GM12892 (cell line): ENCODE measurements at places on chromosomes 1 and 21.

DNA sequence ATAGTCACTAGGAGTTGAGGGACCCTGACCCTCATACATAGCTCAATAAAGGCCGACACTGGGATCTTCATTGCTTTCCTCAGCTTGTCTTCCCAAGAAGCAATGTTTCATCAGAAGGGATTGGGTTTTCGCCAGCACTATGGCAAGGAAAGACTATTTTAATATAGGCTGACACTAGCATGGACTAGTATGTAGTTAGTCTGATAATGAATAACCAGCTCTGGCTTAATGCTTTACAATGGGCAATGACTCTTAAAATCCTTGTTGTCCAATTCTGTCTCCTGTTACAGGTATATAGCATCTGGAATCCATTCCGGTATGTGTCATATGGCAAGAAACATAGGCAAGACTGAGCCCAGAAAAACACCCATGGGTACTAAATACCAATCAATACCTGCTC lies 15.3 kb upstream of the SYT2 start:
- no peak for DNase-seq

DNA sequence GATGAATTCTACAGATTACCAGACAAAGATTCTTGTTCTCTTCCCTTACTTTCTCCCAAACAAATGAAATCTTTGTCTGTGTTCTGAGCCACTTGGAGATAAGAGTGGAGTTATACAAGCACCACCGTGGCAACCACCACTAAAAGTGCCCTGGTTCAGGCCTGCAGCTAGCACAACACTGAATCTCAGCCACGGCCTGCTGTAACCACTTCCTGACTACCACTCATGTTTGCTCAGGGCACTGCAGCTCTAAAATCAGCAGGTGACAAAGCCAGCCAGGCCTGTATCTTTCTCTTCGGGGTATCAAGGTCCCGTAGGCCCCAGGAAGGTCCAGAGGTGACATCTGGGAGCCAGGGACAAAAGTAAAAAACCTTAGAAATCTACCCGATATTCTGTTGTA lies 3.2 kb upstream of the OR2T6 start:
- DNase-seq, result no peak

DNA sequence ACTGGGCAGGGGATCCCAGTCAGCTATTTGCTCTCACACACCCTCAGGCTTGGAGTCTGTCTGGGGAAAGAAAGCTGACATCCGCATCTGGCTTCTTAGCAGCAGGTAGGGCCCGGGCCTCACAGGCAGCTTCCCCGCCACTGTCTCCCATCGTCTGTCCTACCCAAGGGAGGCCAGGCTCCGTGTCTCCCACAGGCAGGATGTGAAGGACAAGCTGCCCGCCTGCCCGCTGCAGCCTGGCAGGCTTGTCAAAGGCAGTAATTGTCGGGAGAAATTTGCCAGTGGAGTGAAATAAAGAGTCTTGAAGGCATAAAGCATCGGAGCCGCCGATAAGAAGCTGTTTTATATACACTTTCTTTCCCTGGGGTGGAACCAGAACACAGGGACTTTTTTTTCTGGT lies 44.0 kb upstream of the DISP3 start:
- no peak for DNase-seq

DNA sequence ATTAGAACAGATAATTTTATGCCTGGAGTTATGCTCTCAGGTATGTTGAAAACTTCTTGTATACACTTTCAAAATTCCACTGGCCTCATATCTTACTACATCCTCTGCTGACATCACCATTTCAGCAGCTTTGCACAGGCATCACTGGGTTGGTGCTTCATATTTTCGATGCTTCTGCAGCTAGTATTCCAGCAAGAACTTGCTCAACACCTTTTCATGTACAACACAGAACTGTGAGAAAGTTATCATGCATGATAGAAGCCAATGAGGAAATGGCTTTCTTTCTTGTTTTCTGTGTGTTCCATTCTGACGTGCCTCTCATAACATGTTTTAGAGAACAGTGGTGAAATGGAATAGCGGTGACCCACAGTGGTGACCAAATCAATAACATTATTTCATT lies 5.1 kb upstream of the GBP5 start:
- no peak for DNase-seq

DNA sequence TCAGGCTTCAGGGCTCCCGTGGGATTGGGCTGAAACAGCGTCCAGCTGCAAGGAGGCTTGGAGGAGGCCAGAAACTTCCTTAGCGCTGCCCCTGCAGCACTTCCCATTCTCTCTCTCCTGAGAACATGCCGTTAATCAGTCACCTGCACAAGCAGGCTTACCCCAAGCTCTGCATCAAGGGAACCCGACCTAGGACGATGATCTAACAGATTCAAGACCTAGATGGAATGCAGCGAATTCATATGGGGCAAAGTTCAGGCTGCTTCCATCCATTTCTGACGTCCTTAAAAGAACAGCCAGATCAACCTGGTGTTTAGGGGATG lies 114.1 kb downstream of the ERG start:
- DNase-seq, result no peak

DNA sequence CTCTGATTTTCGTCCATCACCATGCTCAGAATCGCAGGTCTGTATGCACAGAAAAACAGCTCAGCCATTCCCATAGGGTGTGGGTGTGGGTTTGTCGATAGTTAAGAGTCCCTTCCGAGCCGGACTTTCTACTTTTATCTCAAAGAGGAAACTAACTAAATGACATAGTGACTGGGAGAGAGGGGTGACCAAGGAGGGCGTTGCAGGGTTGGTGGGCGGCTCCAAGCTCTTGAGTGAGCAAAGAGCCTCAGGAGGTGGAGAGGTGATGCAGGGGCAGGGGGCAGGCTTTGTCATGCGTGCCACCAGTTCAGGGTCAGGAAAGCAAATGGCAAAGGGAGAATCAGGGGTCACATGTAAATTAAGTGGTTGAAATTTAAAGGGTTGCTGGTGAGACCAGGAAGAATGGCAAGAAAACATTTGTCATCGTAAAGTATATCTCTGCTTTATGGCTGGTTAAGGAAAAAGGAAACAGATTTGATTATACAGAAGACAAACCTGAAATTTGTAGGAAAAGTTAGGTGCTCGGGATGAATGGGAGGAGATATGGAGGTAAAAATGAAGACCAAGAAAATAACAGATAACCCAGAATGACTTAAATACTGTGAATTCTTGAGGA lies 249.0 kb downstream of the SETD4 start:
- DNase-seq, result no peak

GRCh38 chr1:85849660-85850059 lies 141.4 kb upstream of the ZNHIT6 start:
- no peak for DNase-seq

GRCh38 chr1:147627435-147628110 lies 42.8 kb downstream of the ACP6 start:
- DNase-seq, result peak; percentile 69

DNA sequence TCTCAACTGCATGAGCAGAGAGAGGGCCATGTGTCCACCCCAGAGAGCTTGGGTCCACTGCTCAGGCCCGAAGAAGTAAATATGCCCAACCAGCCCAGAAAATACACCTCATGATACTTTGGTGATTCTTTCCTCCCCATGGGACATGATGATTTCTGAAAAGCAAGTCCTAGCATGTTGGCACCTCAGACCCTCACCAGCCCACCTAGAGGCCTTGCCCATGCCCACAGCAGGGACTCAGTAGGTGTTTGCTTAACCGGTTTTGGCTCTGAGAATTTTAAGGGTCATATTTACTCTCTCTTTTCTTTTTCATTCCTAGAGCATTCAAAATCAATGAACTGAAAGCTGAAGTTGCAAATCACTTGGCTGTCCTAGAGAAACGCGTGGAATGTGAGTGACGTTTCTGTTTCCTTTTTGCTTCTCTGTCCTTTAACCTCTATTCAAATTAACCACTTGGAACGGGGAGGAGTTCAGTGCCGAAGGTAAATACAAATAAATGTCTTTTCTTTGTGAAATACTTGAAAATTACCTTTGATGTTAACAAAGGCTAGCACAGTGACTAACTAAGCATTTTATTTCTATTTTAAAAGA lies 79.7 kb downstream of the PDE9A start:
- DNase-seq, result no peak

GRCh38 chr1:55235722-55236121 lies 20.6 kb upstream of the USP24 start:
- DNase-seq, result no peak

GRCh38 chr1:47611992-47612391 lies 174.1 kb downstream of the FOXD2 start:
- DNase-seq, result no peak

- DNase-seq, result no peak
Measured at GRCh38 chr21:45141507-45141906, 67.1 kb downstream of the ADARB1 start.

- no peak for DNase-seq
Measured at GRCh38 chr1:196545222-196545621, 63.0 kb downstream of the KCNT2 start.

DNA sequence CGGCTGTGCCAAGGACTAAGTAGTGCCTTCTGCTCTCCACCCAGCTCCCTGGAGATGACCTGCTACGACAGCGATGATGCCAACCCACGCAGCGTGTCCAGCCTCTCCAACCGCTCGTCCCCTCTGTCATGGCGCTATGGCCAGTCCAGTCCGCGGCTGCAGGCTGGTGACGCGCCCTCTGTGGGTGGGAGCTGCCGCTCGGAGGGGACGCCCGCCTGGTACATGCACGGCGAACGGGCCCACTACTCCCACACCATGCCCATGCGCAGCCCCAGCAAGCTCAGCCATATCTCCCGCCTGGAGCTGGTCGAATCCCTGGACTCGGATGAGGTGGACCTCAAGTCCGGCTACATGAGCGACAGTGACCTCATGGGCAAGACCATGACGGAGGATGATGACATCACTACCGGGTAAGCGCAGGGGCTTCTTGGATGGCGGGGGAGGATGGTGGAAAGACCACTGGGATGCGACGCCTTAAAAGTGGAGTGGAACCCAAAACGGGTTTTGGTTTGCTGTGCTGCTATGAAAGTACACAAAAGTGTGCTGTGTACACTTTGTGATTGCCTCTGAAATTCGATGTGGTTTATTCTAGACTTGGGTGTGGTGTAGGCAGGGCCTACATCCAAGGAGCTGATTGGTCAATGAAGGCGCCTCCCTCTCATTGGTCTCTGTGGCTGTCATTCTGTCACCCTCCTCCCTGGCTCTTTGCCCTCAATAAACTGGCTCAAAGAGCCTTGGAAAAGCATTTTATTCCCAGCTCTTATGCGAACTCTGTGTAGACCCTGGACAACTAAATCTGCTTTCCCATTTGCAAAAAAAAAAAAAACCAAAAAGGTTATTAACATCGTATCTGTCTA lies 110.4 kb upstream of the IPO9 start:
- DNase-seq, result no peak

- DNase-seq, result no peak
Measured at GRCh38 chr1:107142140-107142542, 1.3 kb downstream of the NTNG1 start.

- DNase-seq, result no peak
Measured at GRCh38 chr1:3469849-3470649, 15.6 kb downstream of the ARHGEF16 start.

GRCh38 chr21:45003331-45004058 lies 63.7 kb downstream of the SLX9 start:
- DNase-seq, result no peak

GRCh38 chr1:207241164-207241934 lies 80.1 kb upstream of the CD55 start:
- DNase-seq, result no peak

DNA sequence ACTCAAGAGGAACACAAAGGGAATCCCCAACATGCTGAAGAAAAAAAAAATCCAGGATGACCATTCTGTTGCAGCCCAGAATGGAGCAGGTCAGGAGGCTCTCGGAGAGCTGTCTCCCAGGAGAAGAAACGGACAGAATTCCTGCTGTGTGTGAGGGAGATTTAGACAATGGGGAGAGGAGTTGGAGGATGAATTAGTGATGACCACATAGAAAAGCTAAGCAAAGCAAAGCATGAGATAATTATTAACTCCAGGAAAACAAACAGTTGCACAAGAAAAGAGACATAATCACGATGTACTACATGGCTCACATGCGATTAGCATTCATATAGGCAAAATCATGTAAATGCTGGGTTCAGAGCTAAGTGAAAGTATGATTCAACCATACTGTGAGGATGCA lies 61.1 kb upstream of the SMYD2 start:
- DNase-seq, result no peak

GRCh38 chr1:205455581-205456382 lies at the start of gene BLACAT1:
BLACAT1 (minus strand) TSS chr1:205456045.
- no peak for DNase-seq

GRCh38 chr1:155463865-155464650 lies 98.5 kb downstream of the ASH1L start:
- no peak for DNase-seq

GRCh38 chr1:23040509-23040908 lies 21.2 kb downstream of the KDM1A start:
- DNase-seq, result no peak

DNA sequence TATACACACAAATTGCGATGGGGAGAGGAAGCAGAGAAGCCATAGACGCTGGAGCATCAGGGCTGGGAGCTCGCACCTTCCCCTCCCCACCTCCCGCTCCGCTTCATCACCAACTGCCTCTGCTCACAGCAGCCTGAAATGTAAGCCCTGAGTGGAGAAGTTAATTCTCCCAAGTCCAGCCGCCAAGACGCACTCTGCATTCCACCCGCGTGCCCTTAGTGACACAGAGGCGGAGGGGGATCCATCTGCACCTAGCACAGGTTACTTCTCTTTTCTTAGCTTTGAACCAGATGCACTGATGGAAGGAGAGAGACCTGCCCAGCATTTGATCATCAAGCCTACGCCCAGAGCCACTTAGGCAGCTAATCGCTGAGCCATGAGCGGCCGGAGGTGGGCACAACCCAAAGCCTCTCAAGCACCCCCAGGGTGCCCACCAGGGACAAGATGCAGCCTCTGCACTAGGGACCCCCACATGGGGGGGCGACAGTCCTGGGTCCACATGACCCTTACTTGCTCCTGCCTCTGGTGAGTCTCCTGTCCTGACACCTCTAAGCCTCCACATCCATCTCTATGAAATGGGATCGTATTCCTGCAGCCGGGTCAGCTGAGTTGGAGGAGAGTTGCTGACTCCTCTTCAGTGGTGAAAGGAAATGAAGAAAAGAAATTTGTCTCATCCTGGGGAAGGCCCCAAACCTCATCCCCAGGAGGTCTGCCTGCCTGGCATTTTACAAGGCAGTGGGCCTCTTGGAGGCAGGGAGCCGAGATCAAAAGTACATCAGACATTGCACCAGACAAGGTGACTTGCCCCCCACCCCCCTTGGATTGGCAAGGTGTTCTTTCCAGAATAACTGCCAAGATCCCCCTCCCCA lies 316.2 kb downstream of the MATN1 start:
- no peak for DNase-seq
